ENCODE measurements at places on chromosomes 6 and 20.

GRCh38 chr6:150263765-150264404 is 104.9 kb upstream of the IYD start:
- DNase-seq, result no peak

GRCh38 chr6:158347335-158347734 is 35.1 kb downstream of the TULP4 start:
- no peak for DNase-seq

DNA sequence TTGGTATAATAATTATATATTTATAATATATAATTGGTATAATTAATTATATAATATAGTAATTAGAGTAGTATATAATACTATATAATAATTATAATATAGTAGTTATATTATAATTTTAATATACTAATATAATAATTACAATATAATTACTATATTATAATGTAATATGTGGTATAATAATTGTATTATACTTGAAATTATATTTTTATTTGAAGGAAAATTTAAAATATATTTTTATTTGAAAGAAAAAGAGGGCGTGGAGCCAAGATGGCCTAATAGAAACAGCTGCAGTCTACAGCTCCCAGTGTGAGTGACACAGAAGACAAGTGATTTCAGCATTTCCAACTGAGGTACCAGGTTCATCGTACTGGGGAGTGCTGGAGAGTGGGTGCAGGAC is 365.9 kb downstream of the MMUT start:
- no peak for DNase-seq

GRCh38 chr6:139602577-139602976 is 228.1 kb upstream of the CITED2 start:
- no peak for DNase-seq

GRCh38 chr20:54649511-54649962 is 174.1 kb downstream of the DOK5 start:
- DNase-seq, result peak; percentile 2

DNA sequence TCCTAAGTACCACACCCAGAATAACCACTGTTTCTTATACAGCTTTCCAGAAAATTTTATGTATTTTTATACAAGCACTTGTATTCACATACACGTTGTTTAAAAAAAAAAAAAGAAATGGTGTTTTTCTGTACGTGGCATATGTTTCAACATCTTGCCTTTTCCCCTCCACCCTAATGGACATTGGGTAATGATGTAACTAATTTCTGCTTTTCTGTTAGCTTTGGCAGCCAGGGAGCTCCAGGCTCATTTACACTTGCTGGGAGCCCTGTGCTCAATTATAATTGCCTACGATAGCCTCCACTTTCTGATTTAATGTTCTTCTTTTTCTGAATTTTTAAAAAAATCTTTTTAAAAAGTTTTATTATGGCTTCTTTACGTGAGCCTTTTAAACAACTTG is 352.4 kb downstream of the UTRN start:
- no peak for DNase-seq

DNA sequence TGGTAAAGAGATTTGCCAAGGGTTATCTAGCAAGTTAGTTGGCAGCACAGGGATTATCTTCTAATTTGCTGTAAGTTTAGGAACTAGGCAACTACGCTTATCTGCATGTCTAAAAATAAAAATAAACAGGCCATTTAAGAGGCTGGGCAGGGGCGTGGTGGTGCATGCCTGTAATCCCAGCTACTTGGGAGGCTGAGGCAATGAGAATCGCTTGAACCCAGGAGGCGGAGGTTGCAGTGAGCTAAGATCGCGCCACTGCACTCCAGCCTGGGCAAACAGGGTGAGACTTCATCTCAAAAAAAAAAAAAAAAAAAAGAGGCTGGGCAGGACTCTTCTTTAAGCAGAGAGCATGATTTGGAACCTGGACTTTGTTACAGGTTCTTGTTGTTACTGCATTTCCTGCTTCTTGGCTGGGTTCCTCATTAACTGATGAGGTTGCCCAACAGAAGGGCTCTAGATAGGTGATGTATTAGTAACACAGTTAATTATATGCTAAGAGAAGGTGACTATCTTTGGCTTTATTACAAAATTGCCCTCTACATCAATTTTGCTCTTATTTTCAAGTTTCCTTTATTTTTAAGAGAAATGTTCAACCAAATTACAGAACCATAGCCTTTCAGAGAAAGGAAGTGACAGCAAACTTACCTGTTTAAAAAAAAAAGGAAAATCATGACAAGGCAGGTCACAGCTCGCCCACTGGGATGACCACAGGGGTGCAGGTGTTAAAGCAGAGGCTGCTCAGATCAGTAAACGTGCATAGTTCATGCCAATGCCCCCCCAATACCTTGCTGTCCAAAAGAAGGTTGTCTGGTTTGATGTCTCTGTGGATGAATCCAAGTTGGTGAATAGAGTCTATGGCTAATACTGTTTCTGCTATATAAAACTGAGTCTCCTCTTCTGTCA is 32.5 kb downstream of the STK38 start:
- DNase-seq, result no peak

- no peak for DNase-seq
Observed at GRCh38 chr6:39419607-39420006, 97.1 kb upstream of the KCNK16 start.

GRCh38 chr20:24970754-24971153 is 21.7 kb downstream of the CST7 start:
- DNase-seq, result no peak
